ENCODE measurements at places on chromosomes 4 and X.

- DNase-seq = peak; percentile 76
Observed at GRCh38 chr4:106773076-106773905, 262.8 kb downstream of the DKK2 start.

DNA sequence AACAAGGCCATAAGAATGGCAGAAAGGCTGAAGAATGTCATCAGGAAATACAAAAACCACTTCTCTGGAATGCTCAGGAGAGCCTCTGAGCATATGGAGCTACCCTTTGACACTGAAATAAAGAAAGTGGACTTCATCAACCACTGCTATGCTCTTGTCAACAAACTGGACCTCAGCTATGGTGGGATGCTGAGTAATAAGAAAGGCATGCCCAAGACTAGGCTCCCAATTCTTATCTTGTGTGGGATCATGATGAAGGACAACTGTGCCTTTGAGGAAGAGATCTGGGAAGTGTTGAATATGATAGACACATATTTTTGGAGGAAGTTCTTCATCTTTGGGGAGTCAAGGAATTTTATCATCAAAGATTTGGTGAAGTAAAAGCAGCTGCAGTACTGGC is 86.9 kb upstream of the MAGEB16 start:
- DNase-seq = peak; percentile 24

DNA sequence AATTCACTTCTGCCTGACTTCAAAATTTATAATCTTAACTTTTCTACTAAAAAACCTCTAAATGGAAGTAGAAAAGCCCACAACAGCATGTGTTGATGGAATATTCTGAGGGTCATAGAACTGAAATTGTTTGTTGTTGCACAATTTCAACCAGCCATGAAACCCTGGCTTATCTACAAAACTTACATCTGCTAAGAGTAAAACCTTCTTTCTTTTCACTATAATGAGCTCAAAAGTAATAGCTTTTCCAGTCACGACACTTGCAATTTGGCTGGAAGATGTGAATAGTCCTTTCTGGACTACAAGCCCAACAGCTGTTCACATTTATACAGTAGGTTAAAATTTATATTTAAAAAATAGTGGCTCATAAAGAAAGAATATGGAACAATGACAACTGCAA is 250.0 kb downstream of the GPAT3 start:
- no peak for DNase-seq

DNA sequence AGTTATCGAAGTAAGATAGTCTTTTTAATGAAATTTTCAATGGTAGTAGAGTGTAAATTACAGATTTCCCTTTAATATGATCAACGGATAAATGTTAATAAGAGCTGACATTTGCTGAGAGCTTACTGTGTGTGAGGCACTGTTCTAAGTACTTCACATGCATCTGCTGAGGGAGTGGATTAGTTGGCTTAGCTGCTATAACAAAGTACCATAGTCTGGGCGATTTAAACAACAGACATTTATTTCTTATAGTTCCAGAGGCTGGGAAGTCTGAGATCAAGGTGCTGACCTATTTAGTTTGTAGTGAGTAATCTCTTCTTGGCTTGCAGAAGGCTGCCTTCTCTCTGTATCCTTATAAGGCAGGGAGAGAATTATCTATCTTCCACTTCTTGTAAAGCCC is 174.3 kb downstream of the CEP135 start:
- DNase-seq = no peak

- no peak for DNase-seq
Observed at GRCh38 chrX:34275699-34276098, 143.6 kb upstream of the FAM47A start.

- peak; percentile 14 for DNase-seq
Observed at GRCh38 chr4:145132511-145133098, 34.5 kb downstream of the ABCE1 start.

GRCh38 chr4:87559090-87559837 is 30.1 kb upstream of the SPARCL1 start:
- DNase-seq = no peak

- peak; percentile 93 for DNase-seq
Observed at GRCh38 chr4:3369781-3370674, 71.7 kb upstream of the HGFAC start.

- DNase-seq = peak; percentile 3
Observed at GRCh38 chrX:30282527-30282926, 26.7 kb downstream of the NR0B1 start.

GRCh38 chr4:102620697-102621497 is 119.7 kb downstream of the NFKB1 start:
- DNase-seq = peak; percentile 95

- DNase-seq = peak; percentile 59
Observed at GRCh38 chr4:106569146-106570031, 200.8 kb upstream of the GIMD1 start.

GRCh38 chr4:186400676-186401075 is 134.7 kb downstream of the F11 start:
- DNase-seq = no peak

- DNase-seq = no peak
Observed at GRCh38 chr4:78624048-78624447, 72.5 kb downstream of the ANXA3 start.

GRCh38 chr4:182776376-182777105 is 140.6 kb downstream of the DCTD start:
- peak; percentile 26 for DNase-seq

DNA sequence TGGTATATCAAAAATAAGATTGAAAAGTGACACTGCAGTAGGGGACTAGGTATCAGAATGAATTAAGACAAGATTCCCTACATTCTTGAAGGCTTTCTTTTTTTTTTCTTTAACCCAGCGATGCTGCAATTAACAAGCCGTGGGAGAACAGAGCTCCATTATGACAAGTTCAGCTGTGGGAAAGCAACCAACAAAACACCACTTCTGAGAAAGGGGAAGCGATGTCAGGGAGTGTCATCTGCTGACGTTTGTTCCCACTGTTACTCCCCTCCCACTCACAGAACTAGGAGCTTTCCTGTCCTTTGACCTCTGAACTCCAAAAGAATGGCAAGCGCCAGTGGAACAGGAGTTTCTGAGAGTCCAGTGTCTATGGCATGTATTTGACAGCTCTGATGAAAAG is 90.2 kb upstream of the SLITRK2 start:
- DNase-seq = no peak

DNA sequence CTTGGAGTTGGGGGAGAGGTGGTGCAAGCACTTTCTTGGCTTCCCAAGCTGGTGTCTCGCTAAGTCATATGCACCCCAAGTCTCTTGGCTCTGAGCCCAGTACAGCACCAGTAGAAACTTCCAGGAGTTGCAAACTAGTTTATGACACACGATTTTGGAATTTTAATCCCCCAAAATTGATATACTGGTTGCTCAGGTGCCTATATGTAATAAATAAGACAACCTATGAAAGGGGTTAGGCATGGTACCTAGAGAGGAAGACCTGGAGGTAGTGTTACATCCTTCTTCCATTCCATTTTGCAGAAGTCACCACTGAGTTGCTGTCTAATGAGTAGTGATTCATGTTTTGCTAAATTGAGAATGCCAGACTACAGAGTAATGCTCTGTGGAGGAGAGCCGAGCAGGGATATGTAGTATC is 4.3 kb upstream of the SLC4A4 start:
- DNase-seq = peak; percentile 67

GRCh38 chr4:183443655-183444213 is 702 bp upstream of the CDKN2AIP start:
- DNase-seq = no peak

DNA sequence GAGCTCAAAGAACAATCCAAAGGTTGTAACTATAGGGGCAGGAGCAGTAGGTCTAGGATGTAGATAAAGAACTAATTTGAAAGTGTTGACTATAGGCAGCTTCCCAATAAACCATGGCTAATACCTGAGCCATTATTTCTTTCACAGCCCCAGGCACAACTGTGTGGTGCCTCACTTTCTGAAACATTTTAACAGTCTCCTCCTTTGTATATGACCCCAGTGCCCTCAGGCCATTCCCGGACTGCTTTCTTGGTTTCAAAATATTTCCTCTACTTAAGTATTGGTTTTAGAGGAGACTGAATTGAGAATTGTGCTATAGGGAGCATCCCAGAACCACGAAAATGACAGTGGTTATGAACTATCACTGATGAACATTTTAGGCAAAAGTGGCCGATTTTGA is 728.7 kb downstream of the IL1RAPL1 start:
- no peak for DNase-seq

DNA sequence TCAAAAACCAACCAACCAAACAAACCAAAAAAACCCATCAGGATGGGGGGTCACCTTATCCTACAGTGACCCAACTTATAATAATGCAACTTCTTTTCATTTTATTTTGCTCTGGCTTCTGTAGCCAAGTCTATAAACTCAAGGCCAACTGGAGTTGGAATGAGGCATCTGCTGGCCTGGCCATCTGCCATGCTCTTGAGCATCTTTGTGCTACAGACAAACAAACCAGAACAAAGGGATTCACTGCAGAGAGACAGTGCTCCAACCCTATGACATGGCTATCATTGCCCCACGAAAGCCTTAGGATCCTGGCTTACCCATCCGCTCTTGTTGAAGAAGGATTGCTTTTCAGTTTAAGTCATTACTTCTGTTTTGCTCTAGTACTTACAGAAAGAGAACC is 49.2 kb upstream of the SCRG1 start:
- peak; percentile 66 for DNase-seq

DNA sequence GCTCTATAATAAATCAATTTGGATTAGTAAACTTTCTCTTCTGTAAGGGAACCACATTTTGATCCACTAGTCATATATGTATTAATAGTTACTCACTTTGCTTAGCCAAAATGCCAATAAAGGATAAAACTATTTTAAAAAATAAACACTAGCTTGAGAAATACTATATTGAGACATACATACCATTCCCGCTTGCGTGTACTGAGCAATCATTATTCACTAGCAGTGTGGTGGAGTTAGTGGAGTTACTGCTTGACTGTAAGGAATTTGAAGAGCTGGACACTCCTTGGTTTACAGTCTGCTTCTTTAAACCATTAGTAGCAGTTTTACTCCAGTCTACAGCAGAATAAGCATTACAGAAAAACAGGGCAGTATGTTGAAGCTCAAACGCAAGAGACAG is 10.8 kb upstream of the PHKA2 start:
- peak; percentile 88 for DNase-seq

- no peak for DNase-seq
Observed at GRCh38 chr4:1381944-1382541, 24.2 kb downstream of the NKX1-1 start.

- DNase-seq = no peak
Observed at GRCh38 chr4:116688536-116688935, 396.8 kb downstream of the TRAM1L1 start.

GRCh38 chr4:1209821-1210220 is 37.4 kb upstream of the SPON2 start:
- DNase-seq = peak; percentile 69

DNA sequence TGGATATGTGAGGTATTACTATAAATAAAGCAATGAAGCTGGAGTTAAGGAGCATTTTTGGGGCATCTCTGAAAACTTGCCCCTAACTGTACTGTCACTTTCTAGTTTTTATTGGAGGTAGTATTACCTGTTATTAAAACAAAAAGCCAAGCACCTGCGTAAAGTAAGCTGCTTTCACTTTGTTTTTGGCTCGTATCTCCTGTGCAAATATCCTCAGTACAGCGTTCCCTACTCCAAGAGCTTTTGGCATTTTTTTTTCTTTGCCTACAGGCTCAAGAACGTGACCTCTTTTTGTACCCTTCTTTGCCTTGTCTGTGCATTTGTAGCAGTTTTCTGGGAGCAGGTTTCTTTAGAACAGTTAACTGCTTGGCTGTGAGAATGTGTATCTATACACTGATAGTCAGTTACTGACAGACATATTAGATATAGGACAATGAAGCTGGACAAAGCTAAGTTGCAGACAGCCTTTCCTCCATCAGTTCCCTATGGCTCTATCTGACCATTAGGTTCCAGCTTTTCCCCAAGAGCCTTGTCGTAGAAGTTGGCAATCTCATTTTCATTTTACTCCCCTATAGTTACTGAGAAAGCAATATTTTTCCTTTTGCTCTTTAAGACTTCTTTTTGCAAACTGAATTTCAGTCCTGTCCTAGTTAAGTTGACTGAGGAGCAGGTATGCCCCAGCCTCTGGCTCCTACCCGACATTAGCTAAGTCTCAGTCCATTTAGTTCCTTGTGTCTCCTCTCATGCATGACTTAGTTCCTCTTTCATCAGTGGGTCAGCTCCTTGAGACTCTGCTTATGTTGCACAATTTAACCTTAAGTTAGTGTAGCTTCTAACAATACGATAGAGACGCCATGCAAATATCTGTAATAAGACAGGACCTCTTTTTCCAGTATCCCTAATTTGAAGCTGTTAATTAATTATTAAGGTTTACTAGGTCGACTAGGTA is 71.5 kb upstream of the HPRT1 start:
- no peak for DNase-seq

GRCh38 chr4:3871881-3872833 is 106.0 kb downstream of the ADRA2C start:
- no peak for DNase-seq

DNA sequence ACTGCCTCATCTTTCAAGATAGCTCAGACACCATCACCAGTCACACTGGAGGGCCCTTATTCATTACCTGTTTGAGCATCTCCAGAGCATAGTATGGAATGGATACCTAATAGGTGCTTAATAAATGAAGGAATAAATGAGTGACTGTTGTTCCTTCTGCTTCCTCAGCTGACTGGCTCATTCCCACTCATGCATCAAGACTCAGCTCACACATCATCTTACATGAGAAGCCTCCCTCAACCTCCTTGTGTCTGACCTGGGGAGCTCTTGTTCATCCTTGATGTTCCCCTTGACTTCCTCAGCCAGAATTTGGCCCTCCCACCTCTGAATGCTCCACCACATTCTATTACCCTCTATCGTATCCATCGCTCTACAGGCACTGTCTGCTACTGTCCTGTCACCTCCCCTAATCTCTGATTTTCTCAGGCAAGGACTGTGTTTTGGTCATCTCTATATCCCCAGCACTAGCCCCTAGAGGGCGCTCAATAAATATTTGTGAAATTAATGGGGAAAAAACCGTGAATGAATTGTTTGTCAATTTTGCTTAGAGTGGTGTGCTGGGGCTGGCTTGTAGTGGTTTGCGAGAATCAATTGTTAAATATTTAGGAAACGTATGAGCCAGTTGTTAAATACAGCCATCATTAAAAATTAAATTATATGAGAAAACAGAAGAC is 88.3 kb downstream of the NHSL2 start:
- no peak for DNase-seq

GRCh38 chrX:48648336-48648751 is 35.3 kb upstream of the WAS start:
- DNase-seq = peak; percentile 54

DNA sequence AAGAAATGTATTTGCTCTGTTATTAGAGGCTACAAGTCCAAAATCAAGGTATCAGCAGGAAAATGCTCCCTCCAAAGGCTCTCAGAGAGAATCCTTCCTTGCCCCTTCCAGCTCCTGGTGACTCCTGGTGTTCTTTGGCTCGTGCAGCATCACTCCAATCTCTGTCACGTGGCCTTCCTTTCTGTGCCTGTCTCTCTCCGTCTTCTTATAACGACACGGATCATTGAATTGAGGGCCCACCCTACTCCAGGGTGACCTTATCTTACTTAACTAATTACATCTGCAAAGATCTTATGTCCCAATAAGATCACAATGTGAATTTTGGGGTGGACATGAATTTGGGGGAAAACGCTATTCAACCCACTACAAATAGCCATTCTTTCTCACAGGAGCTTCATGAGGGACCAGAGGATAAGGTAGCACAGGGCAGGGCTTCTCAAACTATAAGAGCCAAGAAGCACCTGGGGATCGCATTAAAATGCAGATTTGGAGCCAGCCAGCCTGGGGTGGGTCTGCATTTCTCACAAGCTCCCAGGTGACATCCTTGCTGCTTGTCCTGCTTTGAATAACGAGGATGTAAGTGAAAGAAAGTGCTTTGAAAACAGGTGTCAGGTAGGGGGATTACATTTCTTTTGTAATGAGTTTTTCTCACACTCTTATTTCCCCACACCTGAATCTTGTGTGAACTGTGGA is 41.9 kb upstream of the APLN start:
- DNase-seq = no peak

Data from fibroblast of upper back skin (primary cell).